Forelimb muscle (tissue), 1 donor: ENCODE measurements at places on chromosomes 4 and X. TPM values are rescaled to one million over a fixed set of nuclear protein-coding genes. Genes with fewer than 3 reads are reported as not detected.

FDCSP gene
- polyA plus RNA-seq: 1.5 TPM

PROM1 gene
- polyA plus RNA-seq: 56.0 TPM

- no peak for DNase-seq
Observed at GRCh38 chrX:110089656-110090403, 86.9 kb downstream of the TMEM164 start.

DNA sequence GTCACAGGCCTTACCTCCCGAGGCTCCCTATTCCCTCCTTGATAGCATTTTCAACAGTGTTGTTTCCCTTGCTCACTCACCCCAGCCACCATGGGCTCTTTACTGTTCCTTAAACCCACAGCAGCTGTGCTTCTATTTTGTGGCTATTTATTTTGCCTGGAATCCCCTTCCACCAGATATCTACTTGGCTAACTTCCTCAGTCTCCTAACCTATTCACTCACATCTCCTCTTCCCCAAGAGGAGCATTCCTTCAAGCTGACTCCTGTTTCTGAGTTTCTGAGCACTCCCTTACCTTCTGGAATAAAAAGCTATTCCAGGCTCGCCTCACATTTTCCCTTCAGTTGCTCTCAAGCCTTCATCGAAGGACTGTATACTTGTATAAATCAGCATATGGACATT lies 50.5 kb downstream of the CXCL1 start:
- DNase-seq: no peak

DNA sequence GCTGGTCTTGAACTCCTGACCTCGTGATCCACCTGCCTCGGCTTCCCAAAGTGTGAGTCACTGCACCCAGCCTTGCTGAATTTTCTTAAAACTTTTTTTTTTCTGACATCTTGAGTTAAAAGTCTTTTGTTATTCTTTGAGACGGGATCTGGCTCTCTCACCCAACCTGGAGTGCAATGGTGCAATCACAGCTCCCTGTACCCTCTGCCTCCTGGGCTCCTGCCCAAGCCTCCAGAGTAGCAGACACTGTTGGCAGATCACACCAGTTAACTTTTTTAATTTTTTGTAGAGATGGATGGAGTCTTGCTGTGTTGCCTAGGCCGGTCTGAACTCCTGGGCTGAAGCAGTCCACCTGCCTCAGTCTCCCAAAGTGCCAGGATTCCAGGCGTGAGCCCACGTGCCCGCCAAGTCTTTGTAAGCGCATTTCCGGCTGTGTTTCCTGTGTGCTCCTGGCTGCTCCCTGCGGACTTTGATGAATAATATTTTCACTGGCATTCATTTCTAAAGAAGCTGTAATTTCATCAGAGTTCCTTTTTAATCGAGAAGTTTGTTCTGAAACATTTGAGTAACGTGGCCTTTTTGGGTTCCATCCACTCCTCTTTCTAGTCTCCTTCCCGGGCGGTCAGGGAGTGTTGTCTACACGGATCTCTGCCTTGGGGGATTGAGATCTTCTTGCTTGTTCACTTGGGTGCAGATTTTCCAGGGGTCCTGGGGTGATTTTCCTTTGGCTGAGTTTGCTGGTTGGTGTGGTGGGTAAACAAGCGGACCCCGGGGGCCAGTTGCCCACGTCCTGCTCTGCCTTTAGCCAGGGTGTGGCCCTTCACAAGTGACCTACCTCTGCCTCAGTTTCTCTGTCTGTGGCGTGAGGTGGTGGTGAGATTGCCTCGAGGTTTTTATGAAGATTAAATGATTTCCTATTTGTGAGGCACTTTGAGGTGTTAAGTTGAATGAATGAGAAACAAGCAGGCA lies 44.4 kb downstream of the PCGF3 start:
- DNase-seq: no peak

GRCh38 chrX:72127332-72127731 lies 4.4 kb downstream of the RTL5 start:
- DNase-seq: no peak

UGT2A3 gene
- polyA plus RNA-seq: not detected

GRCh38 chr4:183907871-183908683 lies 3.0 kb downstream of the STOX2 start:
- no peak for DNase-seq

DNA sequence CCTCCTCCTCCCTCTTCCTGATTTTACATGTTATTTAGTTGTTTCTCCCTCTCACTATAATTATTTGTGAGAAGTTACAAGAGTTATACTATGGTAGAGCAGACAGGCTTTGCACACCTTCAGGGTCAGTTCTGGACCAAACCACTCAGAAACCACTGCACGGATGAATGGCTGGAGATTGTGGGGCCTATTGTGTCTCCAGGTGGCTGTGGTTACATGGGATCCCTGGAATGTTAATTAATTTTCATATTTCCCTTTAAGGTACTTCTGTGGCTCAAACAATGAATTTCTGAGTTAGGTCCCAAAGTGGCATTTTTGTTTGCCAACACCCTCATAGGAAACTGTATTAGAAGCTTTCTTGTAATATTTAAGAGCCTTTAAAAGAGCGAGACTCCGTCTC lies 151.9 kb downstream of the BMPR1B start:
- DNase-seq: no peak

- no peak for DNase-seq
Observed at GRCh38 chr4:146981651-146982050, 36.0 kb upstream of the TTC29 start.

DNA sequence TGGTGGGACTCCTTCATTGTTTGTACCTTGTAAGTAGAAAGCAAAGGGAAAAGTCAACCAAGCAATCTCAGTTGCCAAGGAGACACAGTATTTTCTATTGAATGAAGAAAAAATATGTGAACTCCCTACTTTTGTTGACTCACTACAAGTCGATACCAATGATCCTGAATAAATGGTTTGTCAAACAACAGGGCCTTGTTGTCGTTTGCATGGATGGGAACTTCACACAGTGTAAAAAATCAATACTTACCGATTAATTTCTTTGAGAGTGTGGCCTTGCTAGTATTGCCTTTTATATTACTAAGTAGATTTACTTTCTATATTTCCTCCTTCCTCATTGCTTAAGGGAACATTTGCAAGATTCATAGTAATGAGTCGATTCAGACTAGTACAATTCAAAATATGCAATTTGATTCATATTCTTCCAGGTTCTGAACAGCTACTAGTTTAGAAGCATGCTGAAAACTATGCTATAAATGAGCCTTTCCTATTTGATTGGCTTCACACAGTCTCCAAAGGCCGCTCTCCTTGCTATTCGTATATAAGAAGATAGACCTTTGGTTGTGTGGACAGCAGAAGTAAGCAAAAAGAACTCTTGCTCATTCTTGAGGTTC lies 108.0 kb downstream of the ZNF330 start:
- DNase-seq: no peak

TTC29 gene
- polyA plus RNA-seq: 0.09 TPM
